Left kidney (tissue), 8 donors: ENCODE measurements at places on chromosomes 2 and 18. TPM values are rescaled to one million over a fixed set of nuclear protein-coding genes. Genes with fewer than 3 reads are reported as not detected.

Gene DSC2
- 48.3 TPM for polyA plus RNA-seq

Gene LYPD6
- polyA plus RNA-seq: 18.8 TPM

Gene SIX3
- not detected for polyA plus RNA-seq

Gene ASB18
- polyA plus RNA-seq: 0.15 TPM

- DNase-seq: peak; percentile 21
These were observed 122.1 kb upstream of the MMADHC start for GRCh38 chr2:149709496-149710263.

- no peak for DNase-seq
These were observed 124.3 kb downstream of the DHRS9 start for GRCh38 chr2:169193618-169194017.

GRCh38 chr2:205627085-205627484 lies 55.2 kb upstream of the NRP2 start:
- DNase-seq: no peak

GRCh38 chr2:207194028-207194427 lies 28.3 kb upstream of the KLF7 start:
- DNase-seq: no peak

- DNase-seq: no peak
These were observed 494.8 kb downstream of the RIT2 start for GRCh38 chr18:42620657-42621056.

GRCh38 chr18:7068871-7069590 lies 48.6 kb downstream of the LAMA1 start:
- DNase-seq: no peak

DNA sequence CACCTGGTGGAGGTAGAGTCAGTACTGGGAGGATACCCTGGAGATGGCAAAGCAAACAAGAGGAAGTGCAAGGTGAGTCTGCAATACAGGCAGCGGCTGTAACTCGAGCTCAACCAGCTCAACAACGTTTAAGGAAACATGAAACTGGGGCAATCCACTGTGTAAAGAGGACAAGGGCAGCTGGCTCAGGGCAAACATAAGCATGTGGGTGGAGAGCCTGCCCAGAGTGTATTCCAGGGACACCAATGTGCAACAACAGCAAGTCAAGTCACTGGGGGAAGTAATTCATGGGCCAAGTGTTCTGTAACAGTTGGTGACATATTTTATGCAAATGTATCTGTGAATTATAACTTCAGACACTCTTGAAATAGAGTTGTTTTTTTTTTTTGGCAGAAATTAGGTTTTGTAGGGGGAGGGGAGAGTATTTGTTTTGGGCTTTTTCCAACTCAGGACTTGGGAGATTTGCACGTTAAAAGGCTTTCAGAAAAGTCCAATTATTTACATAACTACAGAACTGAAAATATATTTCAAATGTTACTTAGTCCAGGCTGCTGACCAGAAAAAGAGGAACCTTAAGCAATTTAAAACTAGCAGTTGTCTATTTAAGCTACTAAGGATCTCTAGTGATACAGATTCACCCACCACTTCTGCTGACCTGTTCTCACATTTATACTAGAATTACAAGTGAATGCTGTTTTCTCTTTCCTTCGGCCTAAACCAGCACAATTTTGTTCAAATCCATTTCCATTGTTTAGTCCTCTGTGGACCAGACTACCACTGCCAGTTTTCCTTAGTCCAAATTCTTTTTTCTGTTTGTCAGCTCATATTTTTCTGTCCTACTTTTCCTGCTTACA lies 18.6 kb downstream of the NRXN1 start:
- peak; percentile 62 for DNase-seq

DNA sequence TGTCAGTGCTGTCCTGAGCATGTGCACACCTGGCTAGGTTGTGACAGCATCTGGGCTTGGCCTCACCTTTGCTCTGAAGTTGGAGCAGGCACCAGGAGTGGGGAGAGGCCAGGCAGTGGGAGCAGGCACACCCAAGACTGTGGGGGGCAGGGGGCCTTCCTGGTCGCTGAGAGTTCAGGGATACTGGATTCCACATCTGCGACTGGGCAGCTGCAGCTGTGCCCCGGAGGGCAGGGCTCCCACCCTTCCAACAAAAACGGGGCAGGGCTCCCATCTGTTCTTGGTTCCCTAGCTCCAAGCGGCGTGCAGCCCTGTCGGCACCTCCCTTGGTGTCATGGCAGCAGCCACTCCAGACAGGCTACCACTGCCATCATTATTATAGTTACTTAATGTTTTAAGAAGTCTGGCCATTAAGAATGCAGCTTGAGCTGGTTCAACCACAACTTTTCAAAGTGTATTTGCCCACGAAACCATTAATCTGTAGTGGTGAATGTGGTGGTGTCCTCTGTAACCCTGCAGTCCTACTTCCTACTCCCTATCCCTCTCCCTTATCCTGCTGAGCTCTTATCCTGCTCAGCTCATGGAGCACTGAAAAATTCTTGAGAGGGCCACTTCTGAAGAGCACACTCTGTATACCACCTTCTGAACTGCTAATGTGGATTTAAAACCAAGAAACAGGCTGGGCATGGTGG lies 48.0 kb upstream of the RAB1A start:
- DNase-seq: no peak

DNA sequence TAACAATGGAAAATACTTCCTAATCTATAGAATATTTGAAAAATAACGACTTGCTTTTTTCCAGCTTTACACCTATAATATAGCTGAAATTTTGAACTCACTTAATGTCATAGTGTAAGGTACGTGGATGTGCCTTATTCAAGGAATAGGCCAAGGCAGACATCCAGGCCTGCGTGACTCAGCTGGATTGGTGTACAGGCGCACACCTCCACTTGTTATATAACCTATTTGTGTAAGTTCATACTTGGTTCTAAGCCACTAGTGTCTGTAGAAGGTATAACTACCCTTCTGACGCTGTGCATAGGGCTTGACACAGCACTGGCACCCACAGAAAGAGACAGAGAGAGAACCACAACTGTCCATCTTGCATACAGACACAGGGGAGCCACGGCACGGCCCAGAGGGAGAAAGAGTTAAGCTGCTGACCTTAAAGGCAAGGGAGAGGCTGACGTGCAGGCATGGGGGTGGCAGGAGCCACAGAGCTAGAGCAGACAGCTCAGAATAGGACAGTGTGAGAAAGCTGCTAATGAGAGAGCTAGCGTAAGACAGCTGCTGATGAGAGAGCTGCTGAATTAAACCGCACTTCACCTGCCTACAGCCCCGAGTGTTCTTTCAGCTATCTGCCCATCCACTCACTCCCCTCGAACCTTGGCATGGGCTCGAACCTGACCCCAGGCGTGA lies 16.1 kb downstream of the CCDC178 start:
- no peak for DNase-seq
